ENCODE measurements at places on chromosomes 7 and 10.

GRCh38 chr10:44132361-44133289 is 252.3 kb downstream of the CXCL12 start:
- no peak for DNase-seq

GRCh38 chr7:31432836-31433340 is 81.0 kb upstream of the ITPRID1 start:
- no peak for DNase-seq

- no peak for DNase-seq
Observed at GRCh38 chr7:66583490-66584110, 45.1 kb upstream of the KCTD7 start.

GRCh38 chr10:100303724-100304319 is 17.3 kb upstream of the BLOC1S2 start:
- DNase-seq: no peak

DNA sequence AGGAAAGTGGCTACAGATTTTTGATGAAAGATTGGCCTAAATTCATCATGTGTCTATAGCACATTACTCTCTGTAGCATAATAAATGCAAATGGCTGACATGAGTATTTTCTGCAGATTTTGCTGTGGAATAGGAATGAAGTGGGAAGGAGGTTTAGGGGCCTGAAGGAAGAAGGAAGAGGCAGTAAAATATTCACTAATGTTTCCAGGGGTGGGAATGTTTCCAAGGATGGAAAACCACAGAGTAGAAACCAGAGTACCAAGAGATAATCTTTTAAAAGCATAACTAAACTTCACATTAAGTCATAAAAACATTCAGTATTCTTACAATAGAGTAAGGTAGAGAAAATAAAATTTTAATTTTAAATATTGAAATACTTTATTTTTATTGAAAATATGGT is 267.8 kb downstream of the BICC1 start:
- DNase-seq: no peak

DNA sequence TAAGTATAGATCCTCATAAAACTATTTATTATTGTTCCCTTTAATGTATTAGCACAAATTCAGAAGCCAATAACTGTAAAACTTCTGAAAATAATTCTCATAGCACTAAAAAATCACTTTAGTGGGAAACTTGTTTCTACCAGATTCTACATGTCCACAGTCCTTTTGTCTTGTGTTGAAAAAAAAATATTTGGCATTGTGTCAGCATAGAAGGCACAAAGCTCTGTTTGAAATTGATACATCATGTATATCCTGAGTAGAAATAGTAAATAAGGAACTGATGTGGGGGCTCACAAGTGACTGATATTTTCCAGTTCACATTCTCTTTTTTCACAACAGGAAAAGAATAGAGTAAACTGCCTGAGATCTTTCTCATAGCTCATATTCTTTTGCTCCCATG is 134.6 kb downstream of the GRM3 start:
- no peak for DNase-seq

- DNase-seq: peak; percentile 3
Observed at GRCh38 chr7:135512135-135512887, 2.4 kb upstream of the CNOT4 start.

Data from activated naive CD4-positive, alpha-beta T cell treated with Interleukin-2 at 50 U/mL for 16 hours (primary cell).